Stimulated activated CD8-positive, alpha-beta memory T cell treated with anti-CD3 and anti-CD28 coated beads, Interleukin-4, amount 100 ng/mL, for 1 hour (primary cell): ENCODE measurements at places on chromosomes 7 and 10.

GRCh38 chr10:51590818-51591217 lies 108.6 kb downstream of the CSTF2T start:
- no peak for DNase-seq

DNA sequence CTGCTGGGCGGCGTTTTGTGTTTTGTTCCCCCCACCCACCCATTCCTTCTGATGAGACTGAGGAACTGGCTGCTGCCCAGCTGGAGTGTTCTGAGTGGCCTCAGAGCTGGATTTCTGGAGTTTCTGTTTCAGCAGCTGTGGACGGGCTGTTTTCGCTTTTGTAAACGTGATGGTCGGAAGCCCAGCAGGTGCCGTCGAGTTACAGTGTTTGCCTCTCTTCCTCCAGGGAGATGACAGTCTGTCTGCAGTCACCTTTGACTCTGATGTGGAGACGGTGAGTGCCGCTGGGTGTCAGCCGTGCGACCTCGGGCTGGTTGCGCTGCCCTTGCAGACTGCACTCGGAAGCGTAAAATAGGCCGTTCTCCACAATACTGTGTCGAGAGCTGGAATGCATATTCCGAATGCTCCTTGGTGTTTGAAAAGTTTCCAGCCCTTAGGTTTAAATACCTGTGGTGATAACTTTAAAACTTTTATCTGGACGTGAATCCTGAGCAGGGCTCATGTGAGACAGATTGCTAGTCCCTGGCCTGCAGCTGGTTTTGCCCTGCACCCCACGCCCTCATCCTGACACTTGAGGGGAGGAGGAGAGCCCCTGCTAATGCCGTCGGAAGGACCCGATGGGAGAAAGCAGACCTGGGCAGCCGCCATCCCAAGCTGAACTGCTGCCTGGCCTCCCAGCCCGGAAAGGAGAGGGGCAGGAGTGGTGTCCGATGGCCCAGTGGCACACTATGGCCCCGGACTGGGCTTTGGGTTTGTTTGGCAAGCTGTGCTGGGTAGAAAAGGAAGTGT lies 8.3 kb downstream of the IQCE start:
- DNase-seq, result no peak

DNA sequence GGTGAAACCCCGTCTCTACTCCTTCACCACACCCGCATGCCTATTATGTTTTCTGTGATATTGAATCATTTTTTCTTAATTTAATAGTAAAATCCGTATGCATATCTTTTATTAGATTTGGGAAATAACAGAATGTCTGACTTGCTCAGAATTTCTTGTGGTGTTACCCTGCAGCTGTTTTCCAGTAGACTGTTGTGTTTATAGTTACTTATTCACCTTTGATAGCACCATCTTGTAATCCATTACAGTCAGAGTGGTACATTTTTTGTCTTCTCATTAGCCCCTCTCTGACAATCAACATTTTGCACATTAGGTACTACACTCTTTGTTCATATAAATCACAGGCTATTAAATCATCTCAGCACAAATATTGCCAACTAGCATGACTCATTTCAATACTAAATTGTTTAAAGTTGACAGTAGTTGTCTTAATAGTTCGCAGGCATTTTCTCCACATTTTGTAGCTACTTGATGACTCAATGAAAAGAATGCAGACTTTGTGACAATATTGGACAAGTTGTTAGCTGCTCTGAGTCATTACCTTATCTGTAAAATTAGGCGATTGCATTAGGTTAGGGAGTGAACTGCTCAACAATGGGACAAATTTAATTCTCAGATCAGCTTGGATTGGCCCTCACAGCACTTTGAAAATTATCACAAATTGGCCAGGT lies 17.8 kb upstream of the SLC16A12 start:
- DNase-seq, result no peak

GRCh38 chr7:73718438-73718881 lies 1.0 kb downstream of the STX1A start:
- DNase-seq, result no peak

DNA sequence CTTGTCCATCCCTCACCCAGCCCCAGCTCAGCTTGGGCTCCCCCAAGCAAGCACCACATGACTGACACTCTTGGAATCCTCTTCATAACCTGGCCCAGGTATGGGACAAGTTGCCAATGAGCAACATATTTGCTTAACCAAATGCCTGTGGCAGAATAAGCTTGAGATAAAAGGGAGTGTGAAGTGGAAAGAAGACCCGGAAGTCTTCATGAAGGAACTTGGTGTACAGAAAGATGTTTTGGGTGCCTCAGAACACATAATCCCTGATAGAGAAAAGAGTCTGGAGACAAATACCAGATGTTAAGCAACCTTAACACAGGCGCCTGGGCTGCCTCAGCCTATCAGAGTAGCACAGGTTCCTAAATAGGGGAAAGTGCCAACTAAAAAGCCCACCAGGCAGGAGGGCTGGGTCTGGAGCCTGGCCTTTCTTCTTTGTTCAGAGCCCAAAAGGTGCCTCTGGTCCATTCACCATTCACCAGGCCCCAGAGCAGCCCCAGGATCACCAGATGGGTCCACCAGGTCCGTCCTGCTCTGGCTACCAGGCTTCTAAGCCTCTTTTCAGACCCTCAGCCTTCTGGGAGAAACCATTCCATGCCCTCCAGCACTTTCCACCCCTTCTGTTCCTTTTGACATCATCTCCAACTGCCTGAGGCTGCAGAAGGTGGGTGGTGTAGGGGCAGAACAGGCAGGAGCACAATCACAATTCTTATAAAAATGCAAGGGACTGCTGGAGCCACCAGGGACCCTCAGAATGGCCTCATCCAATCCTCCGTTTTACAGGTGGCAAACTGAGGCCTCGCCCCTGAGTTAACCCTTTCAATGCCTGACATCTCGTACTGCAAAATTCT lies 22.6 kb downstream of the KCNMA1 start:
- no peak for DNase-seq

DNA sequence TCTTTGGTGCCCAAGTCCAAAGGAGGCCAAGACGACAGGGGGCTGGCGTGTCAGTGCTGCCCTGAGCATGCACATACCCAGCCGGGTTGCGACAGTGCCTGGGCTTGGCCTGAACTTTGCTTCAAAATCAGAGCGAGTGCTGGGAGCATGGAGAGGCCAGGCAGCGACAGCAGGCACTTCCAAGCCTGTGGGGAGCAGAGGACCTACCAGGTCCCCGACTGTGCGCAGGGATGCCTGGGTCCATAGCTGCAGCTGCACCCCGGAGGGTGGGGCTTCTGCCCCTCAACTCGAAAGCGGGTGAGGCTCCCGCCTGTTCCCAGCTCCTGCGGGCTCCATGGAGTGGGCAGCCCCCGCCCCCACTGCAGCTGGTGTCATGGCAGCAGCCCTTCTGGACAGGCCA lies 79.1 kb downstream of the HDAC9 start:
- no peak for DNase-seq

DNA sequence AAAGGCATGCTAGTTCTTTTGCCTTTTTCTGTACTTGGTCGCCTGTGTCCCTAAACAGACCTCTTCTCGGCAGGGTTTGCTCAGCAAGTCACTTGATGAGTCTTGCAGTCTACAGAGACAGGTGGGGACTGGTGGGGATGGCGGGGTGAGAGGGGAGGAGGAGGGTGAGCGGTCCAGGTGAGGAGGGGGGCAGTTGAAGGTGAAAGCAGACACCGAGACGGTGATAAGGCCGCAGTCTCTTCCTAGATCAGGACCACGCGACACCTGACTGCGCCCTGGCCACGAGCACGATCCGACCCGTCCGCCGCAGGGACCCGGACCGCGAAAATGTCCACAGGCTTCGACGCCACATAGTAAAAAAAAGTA lies 566 bp downstream of the ASNS start:
- no peak for DNase-seq

DNA sequence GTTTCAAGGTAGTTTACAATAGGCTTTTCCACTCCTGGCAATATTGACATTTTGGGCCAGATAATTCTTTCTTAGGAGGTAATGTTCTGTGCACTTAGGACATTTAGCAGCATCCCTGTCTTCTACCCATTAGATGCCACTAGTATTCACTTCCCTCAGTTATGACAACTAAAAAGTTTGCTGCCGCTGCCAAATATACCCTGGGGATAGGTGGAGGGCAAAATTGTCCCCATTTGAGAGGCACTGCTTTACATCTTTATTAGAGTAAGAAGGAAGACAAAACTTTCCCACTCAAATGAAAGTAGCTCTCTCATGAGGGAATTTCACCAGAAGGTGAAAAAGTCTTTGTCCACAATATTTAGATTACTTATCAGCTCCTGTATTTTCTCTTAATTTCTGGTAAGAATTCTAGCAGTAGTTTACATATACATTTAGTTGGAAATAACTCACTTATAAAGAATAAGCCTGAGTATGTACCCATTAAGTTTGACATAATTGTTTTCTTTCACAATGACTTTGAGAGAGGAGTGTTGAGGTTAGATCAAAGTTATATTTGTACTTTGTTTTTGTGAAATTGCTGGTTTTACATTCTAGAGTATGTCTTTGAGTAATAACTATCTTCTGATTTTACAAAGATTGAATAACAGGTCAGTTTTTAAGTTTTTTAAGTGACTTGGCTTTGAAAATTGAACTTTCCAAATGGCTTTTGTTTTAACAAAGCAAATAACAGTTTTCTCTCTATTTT lies 46.0 kb downstream of the HELLS start:
- no peak for DNase-seq

DNA sequence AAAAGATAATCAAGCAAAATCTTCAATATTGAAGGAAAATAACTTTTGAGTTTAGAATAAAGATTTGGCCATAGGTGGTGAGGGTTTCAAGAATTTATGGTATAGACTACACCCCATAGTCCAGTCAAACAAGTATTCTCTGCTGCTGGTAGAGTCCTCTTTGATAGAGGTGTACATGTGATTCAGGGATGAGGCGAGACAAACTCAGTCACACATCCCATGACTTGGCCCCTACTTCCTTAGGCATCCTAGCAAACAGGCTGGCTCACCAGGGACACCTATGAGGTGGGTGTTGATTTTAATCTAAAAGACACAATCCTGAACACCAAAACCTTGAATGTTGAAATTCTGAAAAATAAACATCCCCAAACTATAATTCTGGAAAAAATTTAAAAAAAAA lies 78.1 kb upstream of the SLC25A13 start:
- DNase-seq, result no peak

DNA sequence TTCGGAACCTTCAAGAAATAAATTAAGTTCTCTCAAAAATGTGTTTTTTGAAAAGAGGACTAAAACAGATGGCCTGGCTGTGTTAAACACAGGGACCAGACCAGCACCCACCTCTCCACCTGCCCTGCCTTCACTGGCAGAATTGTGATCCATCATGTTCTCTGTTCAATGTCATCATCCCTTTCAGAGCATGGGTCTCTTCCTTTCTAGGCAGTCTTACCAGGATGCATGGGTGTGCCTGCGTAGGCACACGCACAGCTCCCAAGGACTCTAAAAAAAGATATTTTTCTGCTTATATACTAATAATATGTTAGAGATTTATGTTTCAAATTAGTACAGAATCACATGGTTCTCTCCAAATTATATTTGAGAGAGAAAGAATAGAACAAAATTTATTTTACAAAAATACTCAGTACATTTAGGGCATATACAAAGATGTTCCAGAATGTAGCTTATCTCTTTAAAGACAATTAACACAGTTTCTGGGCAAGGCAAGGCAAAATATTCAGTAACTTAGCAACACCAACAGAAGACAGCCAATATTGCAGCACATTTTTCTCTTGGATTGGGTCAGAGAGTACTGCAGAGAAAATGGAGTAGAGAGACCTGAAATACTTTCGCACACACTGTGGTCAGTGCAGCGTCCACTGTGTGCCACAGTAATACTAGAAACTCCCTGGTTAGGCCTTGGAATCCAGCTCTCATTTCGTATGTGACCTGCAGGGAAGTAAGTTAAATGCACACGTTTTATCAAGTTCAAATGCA lies 52.8 kb downstream of the EGFR start:
- DNase-seq, result no peak

- no peak for DNase-seq
These were observed 8.0 kb downstream of the HNRNPA2B1 start for GRCh38 chr7:26192485-26193087.

DNA sequence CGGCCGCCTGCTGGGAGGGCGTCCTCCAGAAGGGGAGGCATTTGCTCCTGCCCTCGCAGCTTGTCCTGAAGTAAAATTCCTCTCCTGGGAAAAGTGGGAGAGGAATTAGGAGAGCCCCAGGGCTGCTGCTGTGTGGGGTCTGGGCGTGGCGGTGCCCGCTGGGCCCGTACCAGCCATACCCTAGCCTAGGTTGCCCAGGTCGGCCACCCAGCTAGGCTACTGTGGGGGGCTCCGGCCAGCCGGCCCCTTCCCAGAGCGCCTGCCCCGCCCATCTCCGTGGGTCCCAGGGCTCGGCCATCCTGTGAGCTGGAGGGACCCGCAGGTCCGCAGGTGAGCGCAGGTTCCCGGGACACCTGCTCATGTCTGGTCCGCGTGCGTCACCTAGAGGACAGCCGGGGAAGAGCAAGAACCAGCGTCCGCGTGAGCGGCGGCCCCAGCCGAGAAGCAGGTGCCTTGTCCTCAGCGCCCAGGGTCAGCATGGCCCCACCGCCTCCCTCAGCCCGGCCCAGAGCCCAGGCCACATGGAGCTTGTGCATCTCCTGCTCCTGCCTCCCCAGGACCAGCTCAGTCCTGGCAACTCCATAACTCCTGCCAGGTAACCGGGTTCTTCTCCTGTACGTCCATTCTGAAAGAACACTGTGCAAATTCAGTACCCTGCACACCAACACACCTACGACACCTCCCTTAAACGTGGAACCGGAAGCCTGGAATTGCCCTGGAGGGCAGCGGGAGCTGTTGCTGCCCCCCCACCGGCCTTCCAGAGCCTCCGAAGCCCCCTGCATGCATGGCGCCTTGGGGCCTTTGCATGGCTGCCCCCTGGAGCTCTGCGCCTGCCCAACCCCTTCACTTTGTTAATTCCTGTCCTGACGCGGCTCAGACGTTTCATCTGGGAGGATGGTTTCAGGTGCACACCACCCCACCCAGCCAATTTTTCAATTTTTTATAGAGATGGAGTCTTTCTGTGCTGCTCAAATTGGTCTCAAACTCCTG lies 22.8 kb upstream of the FOXL3 start:
- DNase-seq, result no peak
